Mesendoderm (in vitro differentiated cells): ENCODE measurements at places on chromosomes 12 and 14.
A peak's percentile ranks its signal among the peaks of the same experiment; 100 is the strongest.

DNA sequence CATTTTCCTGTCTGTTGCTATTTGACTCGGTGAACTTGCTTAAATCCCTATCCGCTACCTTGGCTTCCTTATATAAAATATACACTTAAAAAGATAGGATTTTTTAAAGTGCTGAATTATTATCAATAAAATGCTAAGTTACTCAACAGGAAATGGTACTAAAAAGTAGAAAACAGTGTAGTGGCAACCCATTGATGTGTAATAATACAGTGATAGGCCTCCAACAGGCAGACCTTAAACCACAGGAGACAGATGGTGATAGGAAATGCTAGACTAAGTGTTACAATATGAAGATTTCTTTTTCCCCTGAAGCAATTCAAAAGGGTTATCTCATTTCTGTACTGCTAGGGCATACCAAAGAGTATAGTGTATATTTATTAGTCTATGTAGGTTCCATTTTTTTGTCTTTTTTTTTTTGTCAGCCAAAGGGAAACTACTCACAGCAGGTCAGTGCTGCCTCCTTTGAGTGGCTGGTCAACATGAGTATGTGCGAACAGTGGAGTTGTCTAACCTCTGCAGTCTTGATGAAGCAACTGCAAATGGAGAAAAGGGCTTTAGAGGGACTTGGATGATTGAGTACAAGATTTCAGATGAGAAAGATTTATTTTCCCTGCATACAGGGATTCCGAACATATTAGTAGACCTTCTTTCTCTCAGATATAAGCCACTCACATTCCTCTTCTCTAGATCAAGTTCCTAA is 183.8 kb downstream of the ACSS3 start:
- DNase-seq, result peak; percentile 37

DNA sequence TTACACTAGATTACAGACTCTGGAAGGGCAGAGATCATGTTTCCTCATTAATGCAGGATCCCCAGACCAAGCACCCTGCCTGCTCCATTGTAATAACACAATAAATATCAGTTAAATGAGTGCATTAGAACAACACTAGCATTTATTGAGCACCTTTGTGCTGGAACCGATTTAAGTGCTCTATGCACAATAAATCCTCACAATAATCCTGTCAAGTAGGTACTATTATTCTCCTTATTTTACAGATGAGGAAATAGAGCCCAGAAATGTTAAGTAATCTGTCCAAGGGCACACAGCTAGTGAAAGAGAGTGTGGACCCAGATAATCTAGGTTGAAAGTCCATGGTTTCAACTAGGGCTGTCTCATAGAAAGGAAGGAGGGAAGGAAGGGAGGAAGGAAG is 69.8 kb downstream of the MAP1LC3B2 start:
- DNase-seq, result no peak

DNA sequence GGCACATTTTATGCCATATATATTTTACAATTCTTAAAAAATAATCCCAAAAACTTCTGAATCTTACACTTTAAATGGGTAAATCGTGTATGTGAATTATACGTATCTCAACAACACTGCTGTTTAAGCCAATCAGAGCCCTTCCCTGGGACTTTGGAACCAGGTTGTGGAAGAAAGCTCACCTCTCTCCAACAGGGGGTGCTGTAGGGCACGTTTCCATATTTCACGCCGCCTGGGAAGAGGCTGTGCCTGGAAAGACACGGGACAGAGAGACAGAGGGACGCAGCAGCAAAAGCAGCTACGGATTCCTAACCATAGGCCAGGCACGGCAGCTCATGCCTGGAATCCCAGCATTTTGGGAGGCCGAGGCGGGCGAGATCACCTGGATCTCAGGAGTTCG is 29.4 kb upstream of the FBRSL1 start:
- DNase-seq, result peak; percentile 34

- DNase-seq, result peak; percentile 70
Measured at GRCh38 chr12:2243275-2243674, 190.5 kb downstream of the CACNA1C start.
